Stimulated activated CD8-positive, alpha-beta memory T cell treated with anti-CD3 and anti-CD28 coated beads, Interleukin-4, amount 100 ng/mL, for 1 hour (primary cell): ENCODE measurements at places on chromosomes 11 and 22.

DNA sequence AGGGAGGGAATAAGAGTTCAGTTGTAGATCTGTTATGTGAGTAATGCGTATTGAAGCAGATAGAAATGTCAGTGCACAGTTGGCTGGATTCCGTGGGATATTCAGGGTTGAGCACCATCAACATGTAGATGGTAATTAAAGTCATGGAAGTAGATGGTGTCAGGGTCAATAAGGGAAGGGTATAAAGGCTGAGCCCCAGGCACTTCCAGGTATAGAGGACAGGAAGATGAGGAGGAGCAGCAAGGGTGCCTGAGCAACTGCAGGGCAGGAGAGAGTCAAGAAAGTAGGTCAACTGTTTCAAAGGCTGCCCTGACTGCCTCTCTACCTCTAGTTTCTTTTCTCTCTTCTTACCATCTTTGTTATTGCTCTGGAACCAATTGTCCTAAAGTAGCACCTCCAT is 85.9 kb downstream of the MICAL2 start:
- DNase-seq: no peak

GRCh38 chr11:33590441-33590840 is 110.2 kb downstream of the C11orf91 start:
- no peak for DNase-seq

- no peak for DNase-seq
Measured at GRCh38 chr11:48013269-48013901, 33.0 kb downstream of the PTPRJ start.

DNA sequence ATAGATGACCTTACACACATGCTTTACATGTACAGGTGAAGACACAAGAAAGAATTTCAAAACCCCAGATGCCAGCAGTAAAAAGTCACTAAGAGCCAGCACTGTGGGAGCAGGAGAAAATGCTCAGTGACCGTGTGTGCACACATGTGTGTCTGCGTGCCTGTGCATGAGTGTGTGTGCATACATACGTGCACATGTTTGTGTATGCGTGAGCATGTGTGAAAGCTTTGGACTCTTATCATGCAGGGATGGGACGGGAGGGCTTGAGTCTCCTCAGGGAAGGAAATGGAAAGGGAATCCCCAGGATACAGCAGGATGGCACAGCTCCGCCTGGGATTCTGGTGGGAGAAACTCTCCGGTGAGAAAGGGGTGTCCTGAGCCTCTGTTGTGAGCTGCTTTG is 121.5 kb upstream of the B3GAT1 start:
- no peak for DNase-seq

GRCh38 chr11:121575250-121575962 is 122.6 kb upstream of the SORL1-AS1 start:
- no peak for DNase-seq
